MM.1S (cell line): ENCODE measurements at places on chromosomes 3 and 15.

GRCh38 chr3:170599091-170599490, 13.2 kb upstream of the SLC7A14 start:
- H3K4me3 ChIP-seq: no peak overlapping the region
- H3K27ac ChIP-seq: no peak overlapping the region
- H3K36me3 ChIP-seq: no peaks in the 10 kb centered on the region
- DNase-seq: no peak
- H3K4me1 ChIP-seq: no peaks in the 10 kb centered on the region
- H3K27me3 ChIP-seq: no peaks in the 10 kb centered on the region

GRCh38 chr15:48325400-48325799, 5.8 kb upstream of the DUT start:
- H3K27me3 ChIP-seq: no peaks in the 10 kb centered on the region
- no peak overlapping the region for H3K4me3 ChIP-seq
- no peak for DNase-seq
- no peaks in the 10 kb centered on the region for H3K36me3 ChIP-seq
- H3K27ac ChIP-seq: no peak overlapping the region
- peaks cover 5% of the 10 kb centered on the region; the same call in 1 of the 2 replicates for H3K4me1 ChIP-seq

GRCh38 chr3:124281453-124282316, 289.8 kb upstream of the ROPN1 start:
- DNase-seq: peak; percentile 33
- no peaks in the 10 kb centered on the region for H3K4me1 ChIP-seq
- no peaks in the 10 kb centered on the region for H3K36me3 ChIP-seq
- no peak overlapping the region for H3K4me3 ChIP-seq
- H3K27ac ChIP-seq: no peak overlapping the region

- DNase-seq: no peak
- H3K4me1 ChIP-seq: no peaks in the 10 kb centered on the region
- no peaks in the 10 kb centered on the region for H3K27me3 ChIP-seq
- H3K36me3 ChIP-seq: no peaks in the 10 kb centered on the region
- H3K27ac ChIP-seq: no peak overlapping the region
- no peak overlapping the region for H3K4me3 ChIP-seq
These were observed 245.1 kb upstream of the LMCD1 start for GRCh38 chr3:8256441-8257071.

DNA sequence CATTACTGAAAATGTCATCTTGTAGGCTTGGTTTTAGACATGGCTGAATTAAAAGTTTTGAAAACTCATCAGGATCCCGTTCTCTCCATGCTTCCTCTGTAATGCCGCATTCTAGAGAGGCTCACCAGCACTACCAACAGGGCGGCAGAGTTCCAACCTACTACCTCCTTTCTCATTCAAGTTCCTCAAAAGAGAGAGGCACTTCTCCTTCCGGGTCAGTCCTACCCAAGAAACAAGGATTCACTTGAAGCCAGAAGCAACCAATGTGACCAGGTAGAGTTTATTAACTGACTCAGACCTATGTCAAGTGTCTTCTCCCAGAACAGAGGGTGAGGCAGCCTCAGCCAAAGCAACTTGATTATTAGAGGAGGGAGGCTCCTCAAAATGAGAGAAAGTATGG, 59.8 kb upstream of the GYG1 start:
- H3K4me1 ChIP-seq: no peaks in the 10 kb centered on the region
- H3K36me3 ChIP-seq: no peaks in the 10 kb centered on the region
- H3K4me3 ChIP-seq: no peak overlapping the region
- H3K27me3 ChIP-seq: no peaks in the 10 kb centered on the region
- no peak for DNase-seq

DNA sequence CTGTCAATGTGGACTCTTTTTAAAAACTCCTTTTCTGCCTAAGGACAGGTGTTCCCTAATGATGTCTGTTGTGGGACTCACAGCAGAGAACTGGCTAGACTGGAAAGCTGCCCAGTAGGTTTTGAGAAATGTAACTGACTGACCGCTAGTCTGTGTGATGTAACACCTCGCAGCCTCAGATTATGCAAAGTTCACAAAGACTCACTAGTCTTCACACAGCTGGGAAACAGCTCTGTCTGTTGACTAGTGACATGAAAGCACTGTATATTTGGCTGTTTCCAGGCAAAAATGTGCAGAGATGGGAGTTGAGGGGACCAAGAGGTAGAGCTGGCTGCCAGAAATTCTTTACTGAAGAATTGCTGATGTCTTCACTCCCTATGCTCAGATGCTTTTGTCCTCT, 10.3 kb downstream of the PDZRN3 start:
- H3K4me3 ChIP-seq: no peak overlapping the region
- no peaks in the 10 kb centered on the region for H3K27me3 ChIP-seq
- no peaks in the 10 kb centered on the region for H3K4me1 ChIP-seq
- no peak overlapping the region for H3K27ac ChIP-seq
- no peaks in the 10 kb centered on the region for H3K36me3 ChIP-seq
